H9 (cell line): ENCODE measurements at places on chromosomes 3 and 15. TPM values are rescaled to one million over a fixed set of nuclear protein-coding genes. Genes with fewer than 3 reads are reported as not detected.

- no peak overlapping the region for H3K4me3 ChIP-seq
- no peak overlapping the region for H3K27ac ChIP-seq
- no peaks in the 10 kb centered on the region for H3K4me1 ChIP-seq
- DNase-seq = no peak
- no peaks in the 10 kb centered on the region for H3K27me3 ChIP-seq
Observed at GRCh38 chr3:30754426-30754825, 140.0 kb downstream of the GADL1 start.

- H3K27ac ChIP-seq = no peak overlapping the region
- no peaks in the 10 kb centered on the region for H3K36me3 ChIP-seq
- DNase-seq = no peak
- H3K4me3 ChIP-seq = no peak overlapping the region
- H3K4me1 ChIP-seq = peaks cover 2% of the 10 kb centered on the region; the same call in 1 of the 2 replicates
Observed at GRCh38 chr3:115671761-115672455, 48.6 kb downstream of the GAP43 start.

DNA sequence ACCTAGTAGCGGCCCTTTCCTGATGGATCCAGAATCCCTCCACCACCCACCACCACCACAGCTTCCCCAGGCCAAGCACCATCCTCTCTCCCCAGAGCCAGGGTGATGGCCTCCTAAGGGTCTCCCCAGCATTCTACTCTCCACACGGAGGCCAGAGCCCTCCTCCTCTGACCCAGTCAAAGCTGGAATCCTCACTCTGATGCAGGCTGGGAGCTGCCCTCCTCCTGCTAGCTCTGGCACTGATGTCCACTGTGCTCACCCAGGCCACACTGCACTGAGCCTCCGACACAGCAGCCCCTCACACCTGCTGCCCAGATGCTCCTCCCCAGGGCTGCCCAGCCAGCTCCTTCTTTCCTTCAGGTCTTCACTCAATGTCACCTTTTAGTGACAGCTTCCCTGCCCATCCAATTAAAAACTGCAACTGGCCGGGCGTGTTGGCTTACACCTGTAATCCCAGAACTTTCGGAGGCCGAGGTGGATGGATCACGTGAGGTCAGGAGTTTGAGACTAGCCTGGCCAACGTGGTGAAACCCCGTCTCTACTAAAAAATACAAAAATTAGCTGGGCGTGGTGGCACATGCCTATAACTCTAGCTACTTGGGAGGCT is 21.0 kb downstream of the XXYLT1 start:
- H3K27me3 ChIP-seq = no peaks in the 10 kb centered on the region
- DNase-seq = no peak
- H3K4me1 ChIP-seq = no peaks in the 10 kb centered on the region
- H3K36me3 ChIP-seq = peaks cover 25% of the 10 kb centered on the region; the same call in 1 of the 2 replicates
- no peak overlapping the region for H3K27ac ChIP-seq

RTP1 gene
- 6.6 and 7.5 TPM in 2 replicates for total RNA-seq
